ENCODE measurements at places on chromosomes 3 and 15.

GRCh38 chr3:64080616-64081234 is 57.4 kb upstream of the PSMD6 start:
- DNase-seq: no peak

DNA sequence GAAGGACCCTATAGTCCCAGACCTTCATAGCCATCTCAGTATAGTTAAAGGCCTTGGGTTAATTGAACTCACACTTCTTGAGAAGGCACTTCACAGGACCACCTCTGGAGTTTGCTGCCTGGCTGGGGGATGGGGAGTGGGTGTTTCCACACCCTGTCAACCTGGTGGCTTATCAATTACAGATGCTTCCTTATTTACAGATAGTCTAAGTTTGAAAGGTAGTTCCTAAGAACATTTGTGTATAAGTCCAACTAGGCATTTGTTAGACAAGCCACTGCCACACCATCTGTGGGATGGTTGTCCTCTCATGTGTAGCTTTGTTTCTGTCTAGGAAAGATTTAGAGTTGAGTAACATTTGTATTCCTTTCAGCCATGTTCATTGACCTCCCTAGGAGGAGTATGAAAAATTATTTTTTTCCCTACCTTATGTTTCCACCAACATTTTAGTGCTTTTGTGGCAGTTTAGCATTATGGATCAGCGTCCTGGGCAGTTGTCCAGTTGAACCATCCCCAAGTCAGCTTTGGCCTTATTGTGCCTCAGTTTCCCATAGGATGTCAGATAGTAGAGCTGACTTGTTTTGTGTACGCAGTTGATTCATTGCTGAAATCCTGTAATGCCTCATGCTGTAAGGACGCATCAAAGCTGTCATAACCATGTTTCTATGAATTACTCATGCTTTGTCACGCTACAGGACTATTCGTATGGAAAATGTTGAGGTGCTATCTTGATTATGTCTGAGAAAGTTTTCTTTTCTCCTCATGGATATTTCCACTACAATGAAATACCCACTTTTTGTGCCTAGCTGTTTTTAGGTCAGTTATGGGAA is 21.2 kb upstream of the SIAH2 start:
- no peak for DNase-seq

GRCh38 chr3:50430191-50430590 is 70.9 kb upstream of the TMEM115 start:
- no peak for DNase-seq

DNA sequence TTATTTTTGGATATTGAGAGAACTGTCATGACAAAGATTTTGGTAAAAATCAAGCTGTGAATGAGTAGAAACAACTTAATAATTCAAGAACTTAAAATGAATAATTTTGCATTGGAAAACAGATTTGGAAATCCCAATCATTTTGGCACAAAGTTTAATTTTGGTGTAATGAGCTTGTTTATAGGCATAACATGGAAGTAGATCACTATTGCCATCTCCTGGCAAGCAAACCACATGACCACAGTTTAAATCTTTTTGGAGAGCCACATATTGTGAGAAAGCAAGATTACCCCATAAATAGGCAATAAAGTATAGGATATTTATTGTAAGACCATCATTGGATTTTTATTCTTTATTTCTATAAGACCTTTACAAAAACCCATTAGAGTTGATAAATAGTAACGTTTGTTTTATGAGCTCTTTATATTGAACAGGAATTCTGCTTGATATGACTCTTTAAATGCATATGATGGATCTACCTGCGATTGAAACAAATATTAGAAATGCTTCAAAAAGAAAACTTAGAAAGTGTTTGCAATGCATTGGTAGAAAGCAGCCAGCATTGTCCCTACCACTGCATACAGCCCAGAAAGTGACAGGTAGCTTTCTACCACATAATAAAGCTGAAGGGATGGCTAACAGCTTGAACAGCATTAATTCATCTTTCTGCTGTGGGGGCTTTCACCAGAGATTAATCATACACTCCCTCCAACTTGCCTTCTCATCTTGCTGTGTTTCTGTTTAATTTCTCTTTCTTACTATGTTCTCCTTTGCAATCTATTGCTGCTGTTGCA is 766.8 kb downstream of the TBL1XR1 start:
- peak; percentile 57 for DNase-seq

DNA sequence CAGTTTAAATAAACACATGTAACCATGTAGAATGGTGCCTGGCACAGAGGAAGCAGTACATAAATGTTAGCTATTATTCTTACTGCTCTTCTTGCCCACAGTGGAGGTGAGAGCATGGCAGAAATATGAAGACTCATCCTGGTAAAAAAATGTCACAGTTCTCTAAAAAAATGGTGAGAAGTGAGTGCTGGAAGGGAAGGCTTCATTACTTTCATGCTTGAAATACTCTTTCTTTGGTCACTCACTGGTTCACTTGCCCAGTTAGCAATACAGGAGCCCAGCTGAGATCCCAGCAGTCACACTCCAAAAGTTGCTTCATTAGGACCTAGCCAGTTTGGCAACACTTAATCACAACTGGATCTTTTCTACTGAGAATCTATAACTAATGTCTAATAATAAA is 1017.2 kb downstream of the TUSC7 start:
- DNase-seq: no peak

GRCh38 chr15:28096411-28096669 is 2.8 kb downstream of the OCA2 start:
- no peak for DNase-seq

DNA sequence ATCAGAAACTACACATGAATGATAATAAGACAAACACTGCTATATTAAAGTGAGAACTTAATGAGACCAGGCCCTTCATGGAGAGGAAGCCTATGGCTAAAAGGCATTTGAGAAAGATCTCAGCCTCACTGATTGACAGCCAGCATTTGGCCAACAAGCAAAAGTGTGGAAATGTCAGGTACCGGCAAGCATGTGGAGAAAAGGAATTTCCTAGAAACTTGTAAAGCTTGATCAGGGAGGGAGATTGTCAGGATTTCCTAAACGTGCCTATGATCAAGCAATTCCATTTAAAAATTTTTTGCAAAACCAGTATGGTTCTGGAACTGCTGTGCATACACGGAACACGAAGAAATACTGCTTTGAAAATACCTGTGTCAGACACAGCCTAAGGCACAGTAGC is 220.3 kb upstream of the ATP10A start:
- no peak for DNase-seq

GRCh38 chr3:111321786-111322185 is 220.2 kb upstream of the CD96 start:
- no peak for DNase-seq

All from hematopoietic multipotent progenitor cell treated with erythropoietin and hydrocortisone succinate and interleukin-3 and kit ligand, for 6 days (in vitro differentiated cells).